ENCODE measurements at places on chromosomes 7 and 10. TPM values are rescaled to one million over a fixed set of nuclear protein-coding genes. Genes with fewer than 3 reads are reported as not detected.

The C10orf90 gene
- 18.1 TPM for polyA plus RNA-seq

The SLC13A1 gene
- not detected for polyA plus RNA-seq

The SHTN1 gene
- 29.1 TPM for polyA plus RNA-seq

The UPK3B gene
- 24.9 TPM for polyA plus RNA-seq

The ADCYAP1R1 gene
- polyA plus RNA-seq: 0.87 TPM

The BHLHA15 gene
- 0.84 TPM for polyA plus RNA-seq

The GNGT1 gene
- 0.07 TPM for polyA plus RNA-seq

The OR2AE1 gene
- not detected for polyA plus RNA-seq

The FBXO24 gene
- polyA plus RNA-seq: 5.0 TPM

The CTTNBP2 gene
- polyA plus RNA-seq: 18.8 TPM

The PILRA gene
- 5.3 TPM for polyA plus RNA-seq

The ARHGAP22 gene
- 2.9 TPM for polyA plus RNA-seq

The HTR7 gene
- 0.34 TPM for polyA plus RNA-seq

The NSUN6 gene
- 33.9 TPM for polyA plus RNA-seq

The TIMM23B gene
- polyA plus RNA-seq: 18.1 TPM

The ASAH2 gene
- polyA plus RNA-seq: 0.70 TPM

The NRG3 gene
- 1.2 TPM for polyA plus RNA-seq

The HPSE2 gene
- polyA plus RNA-seq: 14.7 TPM

The NODAL gene
- 0.92 TPM for polyA plus RNA-seq

The RAMP3 gene
- polyA plus RNA-seq: 22.8 TPM

The COL26A1 gene
- 5.5 TPM for polyA plus RNA-seq

The OLAH gene
- not detected for polyA plus RNA-seq

The AKR1C4 gene
- polyA plus RNA-seq: not detected

The AMPH gene
- polyA plus RNA-seq: 10.0 TPM

The GIMAP8 gene
- polyA plus RNA-seq: 26.8 TPM

The GIMAP1 gene
- 5.7 TPM for polyA plus RNA-seq

The NME8 gene
- not detected for polyA plus RNA-seq

The VWA2 gene
- polyA plus RNA-seq: 29.2 TPM

The ERVW-1 gene
- polyA plus RNA-seq: 2.2 TPM

The NKX1-2 gene
- polyA plus RNA-seq: not detected

The PPP3CB gene
- 68.4 TPM for polyA plus RNA-seq

The MICALL2 gene
- polyA plus RNA-seq: 12.1 TPM

The ZP3 gene
- polyA plus RNA-seq: 2.0 TPM

The CYP2W1 gene
- polyA plus RNA-seq: 8.3 TPM

The LIPN gene
- not detected for polyA plus RNA-seq

The SLC26A4 gene
- polyA plus RNA-seq: 1.3 TPM

The CLDN3 gene
- 16.3 TPM for polyA plus RNA-seq

The LRMDA gene
- polyA plus RNA-seq: 18.7 TPM

The VSTM2A gene
- polyA plus RNA-seq: 0.06 TPM

The GDF10 gene
- 107 TPM for polyA plus RNA-seq

The NPFFR1 gene
- 0.60 TPM for polyA plus RNA-seq

The SERPINE1 gene
- polyA plus RNA-seq: 3.1 TPM

The AMZ1 gene
- 0.57 TPM for polyA plus RNA-seq

The IGFBP3 gene
- 50.0 TPM for polyA plus RNA-seq

The FAM25A gene
- not detected for polyA plus RNA-seq

The NUPR2 gene
- 4.0 TPM for polyA plus RNA-seq

The CLCN1 gene
- polyA plus RNA-seq: not detected

The SMO gene
- 53.0 TPM for polyA plus RNA-seq
